ENCODE measurements at places on chromosomes 1 and 21.

- DNase-seq, result no peak
These were observed 13.6 kb downstream of the THAP3 start for GRCh38 chr1:6638226-6638625.

DNA sequence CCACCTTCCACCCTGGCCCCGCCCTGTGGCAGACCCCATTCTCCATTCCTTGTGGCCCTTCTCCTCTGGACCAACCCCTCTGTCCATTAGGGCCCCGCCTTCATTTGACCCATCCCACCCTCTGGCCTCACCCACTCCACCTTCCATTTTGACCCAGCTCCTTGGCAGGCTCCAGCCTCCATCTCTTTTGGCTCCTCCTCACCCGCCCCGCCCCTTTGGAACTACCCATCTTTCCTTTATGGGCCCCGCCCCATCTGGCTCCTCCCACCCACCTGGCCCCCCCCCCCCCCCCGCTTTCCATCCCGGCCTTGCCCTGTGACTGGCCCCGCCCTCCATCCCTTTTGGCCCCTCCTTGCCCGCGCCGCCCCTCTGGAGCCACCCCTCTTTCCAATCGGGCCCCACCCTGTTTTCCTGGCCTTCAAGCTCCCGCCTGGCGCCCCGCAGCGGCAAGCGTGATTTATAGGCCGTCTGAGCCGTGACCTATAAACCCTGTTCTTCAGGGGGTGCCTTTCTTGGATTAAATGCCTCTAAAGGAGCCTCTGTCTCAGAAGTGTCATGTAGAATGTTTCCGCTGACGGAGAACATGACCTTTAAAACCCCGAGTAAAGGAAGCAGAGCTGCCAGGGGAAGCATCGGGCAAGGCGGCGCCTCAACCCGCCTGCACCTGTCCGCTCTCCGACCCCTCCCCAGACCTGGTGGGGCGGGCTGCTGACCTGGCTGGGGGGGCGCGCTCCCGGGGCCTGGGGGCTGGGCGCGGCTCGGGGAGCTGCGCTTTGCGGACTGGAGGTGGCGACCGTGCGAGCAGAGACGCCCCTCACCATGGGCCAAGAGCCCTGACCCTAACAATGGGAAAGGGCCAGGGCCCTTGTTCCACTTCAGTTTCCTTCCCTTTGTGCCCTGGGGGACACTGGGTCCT is 178.0 kb downstream of the CAMTA1 start:
- DNase-seq, result peak; percentile 69

DNA sequence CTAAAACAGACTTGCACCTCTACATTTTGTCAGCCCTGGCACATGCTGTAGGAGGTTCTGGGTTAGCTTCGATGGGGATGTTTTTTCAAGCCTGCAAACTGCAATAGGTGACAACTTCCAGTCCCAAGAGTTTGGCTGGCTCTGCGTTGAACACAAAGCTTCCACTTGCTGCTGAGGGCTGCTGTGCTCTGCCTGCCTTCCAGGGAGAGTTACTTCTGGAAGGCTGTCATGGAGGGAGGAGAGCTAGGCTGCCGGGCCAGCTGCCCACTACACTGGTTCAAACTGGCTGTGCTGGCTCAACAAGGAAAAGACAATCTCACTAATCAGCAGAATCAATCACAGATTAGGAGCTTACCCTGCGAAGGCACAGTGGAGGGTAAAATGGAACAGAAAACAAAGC is 46.7 kb upstream of the PPP2R5A start:
- no peak for DNase-seq

DNA sequence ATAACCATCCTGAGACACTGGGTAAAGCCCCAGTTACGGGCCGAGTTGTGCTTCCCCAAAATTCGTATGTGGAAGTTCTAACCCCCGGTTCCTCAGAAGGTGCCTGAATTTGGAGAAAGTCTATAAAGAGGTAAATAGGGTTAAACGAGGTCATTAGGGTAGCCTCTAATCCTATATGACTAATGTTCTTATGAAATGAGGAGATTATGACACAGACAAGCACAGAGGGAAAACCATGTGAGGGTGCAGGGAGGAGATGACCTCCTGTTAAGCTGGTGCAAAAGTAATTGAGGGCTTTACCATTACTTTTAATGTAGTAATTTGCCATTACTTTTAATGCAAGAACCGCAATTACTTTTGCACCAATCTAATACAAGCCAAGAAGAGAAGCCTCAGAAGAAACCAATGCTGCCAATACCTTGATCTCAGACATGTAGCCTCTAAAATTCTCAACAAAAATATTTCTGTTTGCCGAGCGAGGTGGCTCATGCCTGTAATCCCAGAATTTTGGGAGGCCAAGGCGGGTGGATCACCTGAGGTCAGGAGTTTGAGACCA is 260.8 kb downstream of the GPATCH2 start:
- no peak for DNase-seq

GRCh38 chr1:181189691-181190363 is 101.3 kb downstream of the IER5 start:
- DNase-seq, result peak; percentile 84
